Thyroid gland (tissue), 4 donors: ENCODE measurements at places on chromosomes 4 and X. TPM values are rescaled to one million over a fixed set of nuclear protein-coding genes. Genes with fewer than 3 reads are reported as not detected.
A peak's percentile ranks its signal among the peaks of the same experiment; 100 is the strongest.

DNA sequence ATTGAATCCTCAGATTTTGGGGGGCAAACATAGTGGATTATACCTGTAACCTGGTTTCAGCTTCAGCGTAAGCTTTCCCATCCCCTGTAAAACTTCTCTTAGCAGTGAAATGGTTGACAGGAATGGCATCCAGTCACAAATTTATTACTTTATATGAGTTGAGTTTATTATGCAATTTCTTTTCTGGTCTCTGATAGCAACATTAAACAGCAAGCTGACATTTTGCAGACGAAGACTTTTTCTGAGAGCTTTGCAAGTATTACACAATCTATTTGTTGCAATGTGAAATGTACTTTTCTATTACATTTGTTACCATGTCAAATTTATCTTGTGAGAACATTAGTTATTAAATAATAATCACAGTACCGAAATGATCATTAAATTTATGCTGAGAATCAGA is 60.6 kb downstream of the GSPT2 start:
- no peaks in the 10 kb centered on the region for H3K4me1 ChIP-seq
- no peak overlapping the region for H3K27ac ChIP-seq
- no peak for DNase-seq
- H3K36me3 ChIP-seq: no peaks in the 10 kb centered on the region
- no peaks in the 10 kb centered on the region for H3K27me3 ChIP-seq

GRCh38 chr4:57424232-57424897 is 314.2 kb upstream of the IGFBP7 start:
- no peak overlapping the region for H3K4me3 ChIP-seq
- H3K36me3 ChIP-seq: no peaks in the 10 kb centered on the region
- H3K27ac ChIP-seq: no peak overlapping the region
- no peak for DNase-seq
- no peaks in the 10 kb centered on the region for H3K27me3 ChIP-seq

DNA sequence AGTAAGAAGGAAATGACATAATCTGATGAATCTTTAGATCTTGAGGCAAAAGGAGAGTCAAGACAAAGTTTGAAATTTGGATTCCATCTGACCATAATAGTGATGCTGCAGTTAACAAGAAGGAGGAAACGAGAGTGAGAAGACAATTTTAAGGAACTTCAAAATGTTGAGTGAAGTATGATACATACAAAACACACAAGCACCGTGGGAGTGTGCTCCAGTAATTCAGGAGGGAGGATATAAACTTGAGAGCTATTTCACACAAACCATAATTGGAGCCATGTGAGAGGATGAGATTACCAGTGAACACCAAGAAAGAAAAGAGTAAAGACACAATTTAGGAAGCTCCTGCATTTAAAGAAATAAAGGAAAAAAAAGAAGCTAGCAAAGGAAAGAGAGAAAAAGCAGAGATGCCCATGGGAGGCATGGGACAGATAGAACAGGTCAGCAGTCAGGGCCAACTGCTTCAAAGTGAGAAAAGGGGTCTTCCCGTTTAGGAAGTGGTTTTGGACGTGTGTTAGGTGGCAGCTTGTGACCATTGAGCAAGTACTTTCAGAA is 150.7 kb upstream of the SLC7A11 start:
- H3K36me3 ChIP-seq: no peaks in the 10 kb centered on the region
- peaks cover 11% of the 10 kb centered on the region for H3K4me1 ChIP-seq
- no peak for DNase-seq

DNA sequence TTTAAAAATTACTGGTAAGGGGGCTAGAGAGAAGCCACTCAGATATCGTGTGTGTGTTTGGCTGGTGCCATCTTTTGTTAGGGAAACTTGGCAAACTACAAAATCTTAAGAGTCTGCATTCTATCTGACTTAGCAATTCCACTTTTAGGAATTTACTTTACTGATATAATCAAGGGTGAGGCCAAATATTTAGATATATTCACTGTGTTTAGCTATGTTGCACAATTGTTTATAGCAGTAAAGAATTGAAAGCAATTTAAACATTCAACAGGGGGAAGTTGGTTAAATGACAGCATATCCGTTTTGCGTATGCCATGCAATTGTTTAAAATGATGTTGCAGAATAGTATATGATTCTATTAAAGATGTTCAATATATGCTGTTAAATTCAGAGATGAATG is 6.4 kb upstream of the HERC3 start:
- DNase-seq: no peak
- no peaks in the 10 kb centered on the region for H3K4me1 ChIP-seq
- H3K36me3 ChIP-seq: no peaks in the 10 kb centered on the region
- no peak overlapping the region for H3K27ac ChIP-seq
- no peaks in the 10 kb centered on the region for H3K27me3 ChIP-seq
- H3K4me3 ChIP-seq: no peak overlapping the region

DNA sequence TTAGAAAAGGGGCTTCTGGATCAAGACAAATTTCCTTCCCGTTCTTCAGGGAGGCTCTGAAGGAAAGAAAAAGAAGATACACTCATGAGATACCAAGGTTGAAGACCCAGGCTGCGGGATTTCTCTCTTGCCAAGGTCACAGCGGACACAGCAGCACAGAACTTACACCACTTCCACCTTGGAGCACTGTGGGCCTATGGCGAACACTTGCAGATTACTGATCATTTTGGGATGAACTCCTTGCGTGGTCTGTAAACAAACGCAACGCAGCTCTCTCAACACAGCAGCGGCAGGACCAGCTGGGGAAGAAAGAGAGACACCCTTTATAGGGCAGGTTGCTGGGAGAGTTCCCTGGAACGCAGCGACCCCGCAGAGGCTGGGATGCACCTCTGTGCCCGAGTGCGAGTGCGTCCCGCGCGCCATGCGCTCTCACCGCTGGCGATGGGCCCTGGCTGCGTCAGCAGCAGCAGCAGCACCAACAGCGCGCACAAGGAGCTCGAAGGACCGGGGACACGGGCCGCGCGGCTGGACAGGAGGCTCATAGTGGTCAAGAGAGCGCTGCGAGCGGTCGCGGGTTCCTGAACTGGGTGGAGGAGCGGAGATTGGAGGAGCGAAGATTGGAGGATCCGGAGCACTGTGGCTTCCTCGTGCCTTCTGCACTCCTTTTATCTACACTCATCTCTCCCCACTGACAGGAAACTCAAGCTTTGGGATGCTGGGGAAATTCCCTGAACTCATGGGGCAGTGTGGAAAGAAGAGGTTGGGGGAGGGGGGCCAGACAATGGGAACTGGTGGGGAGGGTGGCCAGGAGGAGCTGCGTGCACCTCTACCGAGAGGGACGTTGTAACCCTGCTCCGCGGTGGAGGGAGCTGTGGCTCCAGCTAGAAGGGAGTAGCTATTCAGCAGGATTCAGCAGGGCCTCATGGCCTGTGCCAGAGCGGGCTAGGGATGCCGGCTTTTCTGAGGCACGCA is at the start of gene CXCL5:
TSS of gene CXCL5 (minus strand) at position 638 of the 972 bp plus-strand sequence. CDS start at position 542, 96 bp downstream.
- no peak within 1 kb of the TSS for H3K4me3 ChIP-seq
- peak; percentile 10 for DNase-seq
- no peaks in the 10 kb centered on the region for H3K27me3 ChIP-seq
- no peaks in the 10 kb centered on the region for H3K36me3 ChIP-seq
- H3K4me1 ChIP-seq: no peaks in the 10 kb centered on the region

DNA sequence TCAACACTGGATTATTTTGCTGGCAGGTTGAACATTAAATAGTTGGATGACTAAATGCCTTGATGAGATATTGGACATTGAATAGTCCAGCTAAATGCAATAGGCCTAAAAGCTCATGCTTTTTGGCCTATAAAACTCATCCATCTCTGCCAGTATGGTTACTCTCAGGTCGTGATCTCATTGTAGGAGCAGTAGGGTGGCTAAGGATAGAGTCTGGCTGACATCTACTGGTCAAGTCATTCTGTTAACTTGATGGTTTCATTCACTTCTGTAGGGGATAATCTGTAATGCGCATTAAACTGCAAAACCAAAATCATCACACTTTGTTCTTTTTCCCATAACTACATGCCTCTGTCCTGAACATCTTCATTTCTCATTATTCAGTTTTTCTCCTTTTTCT is 227.0 kb downstream of the DKK2 start:
- H3K27ac ChIP-seq: no peak overlapping the region
- H3K27me3 ChIP-seq: no peaks in the 10 kb centered on the region
- no peak for DNase-seq
- no peak overlapping the region for H3K4me3 ChIP-seq

OTUD6A gene
- total RNA-seq: not detected

DNA sequence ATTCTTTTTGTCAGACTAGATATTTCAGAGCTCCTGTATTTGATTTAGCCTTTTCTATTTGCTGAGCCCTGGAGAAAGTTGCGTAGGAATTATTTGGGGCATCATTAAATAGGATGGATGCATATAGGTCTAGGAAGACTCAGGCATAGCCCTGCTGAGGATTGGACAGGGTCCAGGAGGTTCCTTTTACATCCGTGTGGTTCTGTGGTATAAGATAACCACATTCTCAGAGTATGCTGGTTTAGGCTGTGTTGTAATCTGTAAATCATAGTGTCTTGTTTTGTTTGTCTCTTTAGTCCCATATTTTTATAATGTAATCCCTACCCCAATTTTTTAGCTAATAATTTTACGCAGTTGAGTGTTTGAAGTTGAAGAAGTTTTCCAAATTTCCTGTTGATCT is 513.7 kb downstream of the RPA4 start:
- no peak overlapping the region for H3K27ac ChIP-seq
- no peaks in the 10 kb centered on the region for H3K36me3 ChIP-seq
- H3K27me3 ChIP-seq: no peaks in the 10 kb centered on the region
- DNase-seq: no peak
- H3K4me1 ChIP-seq: no peaks in the 10 kb centered on the region

GRCh38 chr4:156103311-156103710 is 149.6 kb upstream of the CTSO start:
- no peaks in the 10 kb centered on the region for H3K4me1 ChIP-seq
- no peak overlapping the region for H3K4me3 ChIP-seq
- H3K36me3 ChIP-seq: no peaks in the 10 kb centered on the region
- no peaks in the 10 kb centered on the region for H3K27me3 ChIP-seq

GRCh38 chrX:114962209-114962608 is 55.2 kb downstream of the IL13RA2 start:
- no peaks in the 10 kb centered on the region for H3K27me3 ChIP-seq
- no peak for DNase-seq
- no peak overlapping the region for H3K4me3 ChIP-seq
- no peaks in the 10 kb centered on the region for H3K36me3 ChIP-seq
- H3K27ac ChIP-seq: no peak overlapping the region

- H3K4me3 ChIP-seq: no peak overlapping the region
- no peaks in the 10 kb centered on the region for H3K4me1 ChIP-seq
- no peak for DNase-seq
- H3K36me3 ChIP-seq: no peaks in the 10 kb centered on the region
- H3K27me3 ChIP-seq: no peaks in the 10 kb centered on the region
- no peak overlapping the region for H3K27ac ChIP-seq
Measured at GRCh38 chr4:169675825-169676224, 55.4 kb downstream of the CLCN3 start.

DNA sequence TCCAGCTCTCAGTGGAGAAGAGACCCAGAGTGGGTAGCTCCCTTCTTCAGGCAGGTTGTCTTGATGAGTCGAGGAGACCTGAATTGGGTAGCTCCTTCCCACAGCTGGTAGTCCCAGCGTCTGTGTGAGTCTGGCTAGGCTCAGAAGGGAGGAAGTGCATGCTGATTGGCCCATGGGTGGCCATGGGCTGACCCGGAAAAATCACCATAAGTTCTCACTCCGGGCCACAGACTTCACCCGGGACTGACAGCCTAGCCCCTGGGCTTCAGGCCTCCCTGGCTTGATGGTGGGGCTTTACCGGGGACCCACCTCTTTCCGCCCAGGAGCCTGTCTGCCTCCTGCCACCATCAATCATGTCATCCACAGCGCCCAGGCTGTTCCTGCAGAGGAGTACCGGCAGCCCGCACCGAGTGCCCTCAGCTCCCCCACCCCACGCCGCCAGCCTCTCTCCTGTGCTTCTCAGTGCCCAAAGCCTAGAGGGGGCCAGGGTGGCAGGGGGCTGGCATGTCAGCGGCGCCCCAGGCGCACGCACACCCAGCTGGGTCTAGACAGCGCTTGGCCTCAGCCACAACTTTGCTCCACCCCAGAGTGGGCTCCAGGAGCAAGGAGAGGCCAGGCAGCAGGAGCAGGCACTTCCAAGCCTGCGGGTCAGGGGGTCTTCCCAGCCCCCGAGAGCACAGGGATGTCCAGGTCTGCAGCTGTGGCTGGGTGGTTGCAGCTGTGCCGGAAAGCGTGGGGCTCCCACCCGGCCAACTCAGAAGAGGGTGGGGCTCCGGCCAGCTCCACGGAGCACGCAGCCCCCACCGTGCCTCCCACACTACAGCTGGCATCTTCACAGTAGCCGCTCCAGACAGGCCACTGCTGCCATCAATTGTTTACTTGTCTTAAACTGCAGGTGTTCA is 16.1 kb upstream of the SAT1 start:
- no peaks in the 10 kb centered on the region for H3K4me1 ChIP-seq
- no peak overlapping the region for H3K4me3 ChIP-seq
- H3K27me3 ChIP-seq: no peaks in the 10 kb centered on the region
- no peak overlapping the region for H3K27ac ChIP-seq
- no peaks in the 10 kb centered on the region for H3K36me3 ChIP-seq
- no peak for DNase-seq

DNA sequence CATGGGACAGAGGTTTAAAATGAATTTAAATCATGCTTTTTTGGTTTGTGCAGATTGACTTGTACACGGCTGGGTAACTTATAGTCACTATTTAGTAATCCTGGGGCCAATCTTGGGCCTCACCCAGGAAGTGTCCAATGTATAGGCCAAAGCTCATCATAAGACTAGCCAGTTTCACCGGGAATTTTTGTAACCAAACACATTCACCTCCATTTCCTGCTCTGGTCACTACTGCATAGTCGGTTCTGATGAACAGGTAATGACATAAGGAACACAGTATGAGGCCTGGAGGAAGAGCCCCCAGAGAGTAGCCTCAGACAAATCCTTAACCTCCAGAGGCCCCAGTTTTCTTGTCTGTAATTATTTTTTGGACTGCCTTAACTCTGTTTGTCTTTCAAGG is 81.9 kb downstream of the HPRT1 start:
- H3K4me1 ChIP-seq: peaks cover 31% of the 10 kb centered on the region
- H3K4me3 ChIP-seq: no peak overlapping the region
- no peaks in the 10 kb centered on the region for H3K27me3 ChIP-seq

- peak; percentile 60 for DNase-seq
- H3K4me3 ChIP-seq: no peak overlapping the region
- H3K4me1 ChIP-seq: peaks cover 15% of the 10 kb centered on the region
- H3K27me3 ChIP-seq: no peaks in the 10 kb centered on the region
- no peak overlapping the region for H3K27ac ChIP-seq
- H3K36me3 ChIP-seq: no peaks in the 10 kb centered on the region
Measured at GRCh38 chr4:150010525-150011126, 67.6 kb upstream of the DCLK2 start.

DNA sequence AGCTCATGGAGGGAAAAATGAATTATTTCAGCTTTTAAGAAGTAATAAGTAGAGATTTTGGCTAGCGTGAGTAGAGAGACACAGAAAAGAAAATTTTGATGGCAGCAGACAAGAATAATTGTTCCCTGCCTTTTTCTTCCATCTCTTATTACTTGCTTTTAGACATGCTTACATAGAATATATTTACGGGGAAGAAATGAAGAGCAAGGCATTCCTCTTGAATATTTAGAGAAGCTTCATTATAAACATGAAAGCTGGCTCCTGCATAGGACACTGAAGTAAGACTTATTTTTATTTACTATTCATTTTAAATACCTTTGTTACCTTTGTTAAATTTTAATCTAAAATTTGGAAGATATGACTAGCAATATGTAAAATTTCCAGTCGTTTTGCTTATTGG is 32.2 kb downstream of the DCK start:
- no peak overlapping the region for H3K27ac ChIP-seq
- H3K4me1 ChIP-seq: peaks cover 29% of the 10 kb centered on the region
- no peaks in the 10 kb centered on the region for H3K27me3 ChIP-seq
- H3K36me3 ChIP-seq: no peaks in the 10 kb centered on the region
- H3K4me3 ChIP-seq: no peak overlapping the region
